Tongue (tissue), 3 donors: ENCODE measurements at places on chromosomes 3 and 15.

GRCh38 chr3:179811321-179812095 is 158.7 kb downstream of the USP13 start:
- peak; percentile 61 for DNase-seq

GRCh38 chr15:75215107-75216004 is 13.7 kb downstream of the C15orf39 start:
- no peak for DNase-seq

DNA sequence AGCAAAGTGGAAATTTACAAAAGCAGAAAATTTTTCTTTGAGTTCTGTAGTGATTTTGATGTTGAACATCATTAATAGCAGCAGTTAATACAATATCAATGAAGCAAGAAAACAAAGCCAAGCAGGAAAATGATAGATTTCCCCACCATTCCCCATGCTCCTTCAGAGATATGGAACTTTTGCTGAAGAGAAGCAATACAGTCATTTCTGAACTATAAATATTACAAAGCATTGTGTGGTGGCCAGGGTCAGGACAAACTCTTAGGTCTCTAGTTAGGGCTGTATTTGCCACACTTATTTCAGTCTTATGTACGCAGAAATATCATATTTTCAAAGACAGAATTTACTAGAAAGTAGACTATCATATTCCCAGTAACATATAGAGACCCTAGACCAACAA is 88.8 kb upstream of the P3H2 start:
- no peak for DNase-seq

- DNase-seq, result peak; percentile 34
Measured at GRCh38 chr15:36880224-36880912, 220.0 kb downstream of the MEIS2 start.

- no peak for DNase-seq
Measured at GRCh38 chr15:66161108-66161507, 92.4 kb downstream of the MEGF11 start.

DNA sequence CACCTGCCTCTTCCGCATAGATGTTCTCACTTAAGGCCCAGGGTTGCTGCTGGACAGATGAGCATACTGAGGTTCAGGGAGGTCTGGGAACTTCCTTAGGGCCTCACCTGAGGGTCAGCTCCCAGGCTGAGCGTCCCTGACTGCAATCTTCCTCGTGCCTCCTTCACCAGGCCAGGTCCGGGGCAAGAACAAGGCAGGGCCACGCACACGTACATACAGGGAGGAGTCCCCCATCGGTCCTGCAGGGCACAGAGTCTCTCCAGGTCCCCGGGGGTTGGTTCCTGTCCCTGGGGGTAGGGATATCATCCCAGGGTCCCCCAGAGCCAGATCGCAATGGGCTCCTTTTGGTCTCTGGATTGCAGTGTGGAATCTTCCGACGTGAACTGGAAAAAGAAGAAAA is 130.1 kb downstream of the LRRK1 start:
- DNase-seq, result no peak

GRCh38 chr3:102398176-102398575 is 36.6 kb upstream of the ZPLD1 start:
- DNase-seq, result no peak

GRCh38 chr3:182078316-182078715 is 366.6 kb downstream of the SOX2 start:
- DNase-seq, result no peak

DNA sequence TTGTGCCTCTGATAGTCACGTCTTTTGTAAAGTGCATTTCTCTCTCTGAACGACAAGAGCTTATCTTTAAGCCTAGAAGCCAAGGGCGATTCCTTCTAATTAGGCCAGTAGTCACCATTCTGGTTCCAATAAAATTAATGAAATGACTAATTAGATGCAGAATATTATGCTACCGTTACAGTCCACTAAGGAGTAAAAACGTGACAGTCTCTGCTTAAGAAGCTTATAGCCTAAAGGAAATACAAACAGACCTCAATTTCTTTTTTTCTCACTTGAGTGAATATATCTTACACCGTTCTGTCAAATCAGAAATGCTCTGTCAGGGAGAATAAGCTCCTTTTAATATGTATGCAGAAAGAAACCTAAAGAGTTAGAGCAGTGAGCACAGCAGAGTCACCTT is 236.1 kb downstream of the CD47 start:
- no peak for DNase-seq

- DNase-seq, result peak; percentile 75
Measured at GRCh38 chr3:187318819-187319616, 27.5 kb upstream of the MASP1 start.

GRCh38 chr3:34683851-34684250 is 885.4 kb downstream of the PDCD6IP start:
- DNase-seq, result peak; percentile 65

DNA sequence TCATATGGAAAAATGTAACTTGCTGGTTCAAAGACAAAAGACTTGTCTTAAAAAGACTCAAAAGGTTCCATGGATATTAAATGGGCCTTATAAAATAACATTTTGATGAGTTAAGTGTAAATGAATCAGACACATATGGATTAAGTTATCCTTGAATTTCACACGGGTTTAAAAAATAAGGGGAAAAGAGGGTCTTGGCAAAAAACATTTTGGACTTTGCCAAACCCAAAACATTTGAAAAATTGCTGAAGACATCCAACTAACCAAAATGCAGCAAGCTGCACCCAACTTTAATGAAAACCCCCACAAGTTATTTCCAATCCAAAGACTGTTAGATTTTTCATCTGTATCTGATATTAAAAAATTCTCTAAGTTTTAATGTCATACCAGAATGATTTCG is 200.7 kb downstream of the MEIS2 start:
- DNase-seq, result no peak

DNA sequence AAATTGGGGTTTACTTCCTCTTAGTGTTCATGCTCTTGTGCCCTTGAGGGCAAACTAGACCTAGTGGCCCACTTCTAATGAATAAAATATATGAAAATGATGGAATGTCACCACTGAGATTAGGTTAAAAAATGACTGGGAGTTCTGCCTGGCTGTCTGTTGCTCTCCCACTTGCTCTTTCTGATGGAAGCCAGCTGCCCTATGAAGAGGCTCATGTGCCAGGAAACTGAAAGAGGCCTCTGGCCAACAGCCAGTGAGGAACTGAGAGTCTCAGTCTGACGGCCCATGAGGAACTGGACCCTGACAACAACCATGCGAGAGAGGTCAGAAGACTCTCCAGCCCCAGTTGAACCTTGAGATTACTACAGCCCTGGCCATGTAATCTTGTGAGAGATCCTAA is 107.1 kb upstream of the FHIT start:
- peak; percentile 92 for DNase-seq

DNA sequence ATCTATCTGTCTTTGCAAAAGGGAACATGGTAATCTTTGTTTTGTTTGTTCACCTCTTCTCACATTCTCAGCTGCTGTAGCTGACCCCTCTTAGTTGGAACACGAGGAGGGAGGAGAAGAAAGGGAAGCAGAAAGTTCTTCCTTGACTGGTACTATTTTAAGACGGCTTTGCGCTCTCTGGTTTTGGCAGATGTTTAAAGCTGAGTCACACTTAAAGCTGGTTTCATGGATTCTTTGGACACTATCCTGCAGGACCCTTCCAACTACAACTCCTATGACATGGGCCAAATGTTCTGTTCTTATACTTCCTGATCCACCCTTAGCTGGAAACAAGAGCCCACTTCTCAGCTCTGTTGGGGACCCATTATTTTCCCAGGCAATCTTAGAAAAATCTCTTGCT is 40.6 kb upstream of the FXR1 start:
- DNase-seq, result peak; percentile 68

DNA sequence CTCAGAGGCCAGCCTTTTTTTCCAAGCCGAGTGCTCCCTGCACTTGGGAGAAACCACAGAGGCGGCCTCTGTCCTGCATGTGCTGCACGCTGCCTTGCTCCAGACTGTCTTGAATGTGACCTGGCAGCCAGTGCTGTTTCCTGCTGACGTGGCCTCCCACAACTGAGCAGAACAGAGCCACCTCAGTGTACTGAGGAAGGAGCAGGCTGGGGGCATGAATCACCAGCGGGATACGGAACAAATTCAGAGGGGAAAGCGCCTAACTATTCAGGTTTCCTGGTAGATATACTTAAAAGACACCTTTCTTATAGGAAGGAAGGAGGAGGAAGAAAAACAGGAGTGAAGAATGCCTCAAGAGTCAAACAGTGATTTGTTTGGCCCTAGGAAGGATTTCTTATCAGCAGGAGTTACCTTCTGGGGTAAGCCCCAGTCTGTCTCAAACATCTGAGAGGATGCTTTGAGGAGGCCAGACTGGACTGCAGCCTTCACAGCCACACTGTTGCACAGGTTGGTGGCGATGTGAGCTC is 114.0 kb downstream of the FNDC3B start:
- DNase-seq, result peak; percentile 90

DNA sequence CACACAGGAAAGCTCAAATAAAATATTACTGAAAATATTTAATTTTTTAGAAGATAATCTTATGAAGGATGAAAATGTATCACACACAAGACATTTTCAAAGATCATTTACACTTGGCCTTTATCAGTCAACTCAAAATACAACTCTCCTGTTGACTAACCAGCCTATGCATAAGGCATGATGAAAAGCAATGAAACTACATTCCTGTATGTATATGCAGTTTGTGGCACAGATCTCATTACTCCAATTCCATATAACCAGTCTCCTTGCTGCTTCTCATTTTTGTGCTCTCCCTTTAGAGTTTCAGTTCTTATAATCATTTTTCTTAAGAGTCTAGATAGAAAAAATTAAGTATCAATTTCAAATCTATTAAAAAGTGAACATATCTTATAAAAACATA is 25.8 kb downstream of the AQR start:
- DNase-seq, result no peak

DNA sequence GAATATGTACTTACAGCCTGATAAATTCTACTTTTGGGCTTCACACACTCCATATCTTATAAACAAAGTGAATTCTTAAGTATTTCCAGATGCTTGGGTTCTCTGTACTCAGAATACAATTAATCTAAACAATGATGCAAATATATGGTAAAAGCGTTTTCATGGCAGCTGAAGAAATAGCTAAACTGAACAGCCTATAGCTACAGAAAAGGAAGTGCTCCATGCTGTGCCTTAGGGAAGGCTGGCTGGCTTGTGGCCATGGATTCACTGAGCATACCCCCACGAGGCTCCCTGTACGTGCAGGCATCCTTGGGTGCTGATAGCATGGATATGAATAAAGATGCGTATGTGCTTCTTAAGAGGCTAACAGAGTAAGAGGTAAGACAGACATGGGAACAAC is 264.0 kb downstream of the KLF13 start:
- peak; percentile 30 for DNase-seq

GRCh38 chr3:127237835-127238234 is 44.9 kb downstream of the PRR23E start:
- no peak for DNase-seq

- no peak for DNase-seq
Measured at GRCh38 chr3:137511655-137512054, 252.5 kb upstream of the SOX14 start.

DNA sequence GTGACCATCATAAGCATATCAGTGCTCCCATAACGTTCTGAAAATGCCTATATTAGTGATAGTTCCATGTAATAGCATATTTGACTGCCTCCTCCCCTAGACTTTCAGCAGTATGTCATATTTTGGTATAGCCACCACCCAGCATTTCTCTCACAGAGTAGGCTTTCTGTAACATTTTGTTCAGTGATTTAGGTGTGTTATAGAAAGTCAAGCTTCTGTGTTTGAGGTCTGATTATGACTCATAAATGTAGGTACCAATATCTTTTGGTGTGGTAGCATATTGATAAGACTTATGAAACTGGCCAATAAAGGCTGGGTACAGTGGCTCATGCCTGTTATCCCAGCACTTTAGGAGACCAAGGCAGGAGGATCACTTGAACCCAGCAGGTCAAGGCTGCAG is 34.3 kb upstream of the ZMAT3 start:
- no peak for DNase-seq

GRCh38 chr3:16475766-16476165 is 37.7 kb downstream of the RFTN1 start:
- DNase-seq, result no peak

GRCh38 chr3:62057339-62058047 is 315.9 kb downstream of the FEZF2 start:
- no peak for DNase-seq

- DNase-seq, result no peak
Measured at GRCh38 chr3:13152826-13153710, 79.8 kb upstream of the IQSEC1 start.

DNA sequence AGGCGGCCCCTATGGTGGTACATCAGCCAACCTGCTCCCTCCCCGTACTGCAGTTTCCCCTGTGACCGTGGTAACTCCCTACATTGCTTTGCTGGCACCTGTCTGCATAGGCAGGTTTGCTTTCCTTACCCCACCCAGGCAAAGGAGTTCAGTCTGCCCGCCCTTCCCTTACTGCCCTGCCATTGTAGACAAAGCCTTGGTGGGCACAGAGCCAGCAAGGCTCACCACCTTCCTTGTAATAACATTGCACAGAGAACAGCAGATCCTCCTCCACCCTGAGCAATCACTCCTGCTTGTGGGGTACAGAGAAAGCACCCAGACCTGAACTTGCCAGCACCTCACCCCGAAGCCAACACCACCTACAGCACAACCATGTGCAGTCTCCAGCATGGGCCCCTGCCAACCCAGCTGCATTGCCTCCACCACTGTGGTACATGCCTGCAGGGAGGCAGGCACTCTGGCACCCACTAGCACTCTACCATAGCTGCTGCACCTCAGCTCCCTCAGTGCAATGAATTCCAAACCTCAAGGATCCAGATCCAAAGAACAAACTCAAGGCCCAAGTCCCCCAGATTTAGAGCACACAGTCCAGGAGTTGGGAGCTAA is 192.7 kb upstream of the KCNMB2 start:
- DNase-seq, result no peak

DNA sequence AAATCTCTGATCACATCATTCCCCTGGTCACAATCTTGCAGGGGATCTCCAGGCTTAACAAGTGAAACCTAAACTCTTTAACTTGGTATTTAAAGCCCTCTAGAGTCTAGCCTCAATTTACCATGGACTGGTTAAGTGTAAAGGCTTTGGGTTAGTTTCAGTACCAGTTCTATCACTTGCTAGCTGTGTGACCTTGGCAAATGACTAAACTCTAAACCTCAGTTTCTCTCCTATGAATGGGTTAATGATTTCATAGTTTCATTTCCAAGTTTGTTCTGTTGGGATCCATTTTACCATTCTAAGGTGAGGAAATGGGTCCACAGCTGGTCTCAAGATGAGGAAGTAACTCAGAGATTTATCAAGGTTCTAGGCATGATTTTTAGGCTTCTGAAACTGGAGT is 38.8 kb upstream of the TIMP4 start:
- no peak for DNase-seq
